ENCODE measurements at places on chromosomes 7 and 10. TPM values are rescaled to one million over a fixed set of nuclear protein-coding genes. Genes with fewer than 3 reads are reported as not detected.

- DNase-seq: peak; percentile 46
Measured at GRCh38 chr10:61919646-61920215, 18.2 kb downstream of the ARID5B start.

DNA sequence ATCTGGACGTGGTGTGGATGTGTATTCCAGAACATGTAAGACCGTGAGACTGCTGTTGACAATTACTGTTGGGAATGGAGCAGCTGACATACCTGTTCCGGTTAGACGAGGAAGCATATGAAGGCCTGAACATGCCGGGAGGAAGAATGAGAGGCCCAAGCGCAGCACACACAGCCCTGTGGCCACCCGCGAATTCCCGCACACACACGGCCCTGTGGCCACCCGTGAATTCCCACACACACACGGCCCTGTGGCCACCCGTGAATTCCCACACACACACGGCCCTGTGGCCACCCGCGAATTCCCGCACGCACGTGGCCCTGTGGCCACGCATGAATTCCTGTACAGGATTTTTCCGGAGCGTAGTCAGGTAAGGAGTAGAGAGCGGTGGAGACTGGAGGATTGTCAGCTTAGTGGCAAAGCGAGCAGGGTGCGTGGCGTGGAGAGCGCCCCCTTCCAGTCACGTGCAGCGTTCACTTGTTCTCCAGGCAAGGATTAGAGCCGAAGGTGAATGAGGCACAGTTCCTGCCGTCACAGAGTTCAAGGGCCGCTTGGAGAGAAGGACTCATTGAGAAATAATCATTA is 9.5 kb upstream of the SUN1 start:
- DNase-seq: no peak

- no peak for DNase-seq
Measured at GRCh38 chr7:27191161-27191731, 6.2 kb upstream of the HOXA11 start.

GRCh38 chr10:35400595-35401268 is 64.4 kb downstream of the CCNY start:
- no peak for DNase-seq

DNA sequence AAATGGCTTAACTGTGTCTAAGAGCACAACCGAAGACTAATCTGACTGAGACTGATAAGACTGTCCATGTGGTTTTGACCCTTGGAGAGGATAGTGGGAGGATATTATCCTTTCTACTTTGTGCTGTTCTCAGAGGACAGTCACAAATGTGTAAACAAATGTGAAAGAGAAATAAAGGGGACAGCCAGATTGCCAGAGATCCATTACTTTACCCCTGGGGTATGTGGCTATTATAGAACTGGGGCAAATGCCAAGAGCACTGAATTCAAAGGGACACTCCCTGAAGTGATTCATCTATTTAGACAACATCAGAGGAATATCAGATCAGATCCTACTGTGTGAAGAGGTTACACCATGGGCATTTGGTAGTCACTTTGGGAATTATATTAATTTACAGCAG is 154.7 kb downstream of the RNLS start:
- DNase-seq: peak; percentile 44

DNA sequence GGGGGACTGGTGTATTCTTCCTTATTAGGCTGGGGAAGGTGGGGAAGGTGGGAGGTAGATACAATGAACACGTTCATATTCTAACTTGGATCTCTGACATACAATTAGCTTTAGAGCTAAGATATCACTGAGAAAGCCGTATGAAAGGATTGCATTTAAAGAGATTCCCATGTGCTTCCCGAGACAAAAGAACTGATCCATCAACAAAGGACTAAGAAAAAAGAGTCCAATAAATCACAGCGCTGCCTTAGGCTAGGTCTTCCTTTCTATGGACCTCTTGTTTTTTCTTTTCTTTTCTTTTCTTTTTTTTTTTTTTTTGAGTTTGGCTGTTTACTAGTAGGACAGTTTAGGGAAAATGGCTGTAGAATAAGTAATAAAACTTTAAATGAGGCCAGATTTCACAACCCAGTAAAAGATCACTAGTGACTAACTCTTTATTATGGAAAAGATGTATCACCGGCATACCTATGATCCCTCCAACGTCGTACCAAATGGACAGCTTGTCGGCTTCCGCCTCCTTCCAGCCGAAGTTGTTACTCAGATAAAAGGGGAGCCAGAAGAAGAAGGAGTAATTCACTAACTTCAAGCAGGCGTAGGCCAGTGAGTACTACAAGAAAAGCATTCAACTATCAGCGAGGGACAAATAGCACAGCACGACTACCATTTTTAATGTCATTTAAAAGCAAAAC is 50.0 kb downstream of the SLC37A3 start:
- DNase-seq: peak; percentile 84

CHRM2 gene
- total RNA-seq: not detected

- peak; percentile 84 for DNase-seq
Measured at GRCh38 chr10:14601872-14602725, 172.6 kb downstream of the FAM107B start.

ANTXRL gene
- not detected for total RNA-seq

GRCh38 chr10:100009283-100009792 is 409 bp downstream of the DNMBP start:
- no peak for DNase-seq

GRCh38 chr7:1271656-1272055 is 39.0 kb downstream of the UNCX start:
- no peak for DNase-seq

GRCh38 chr10:121337427-121337826 is 260.8 kb downstream of the FGFR2 start:
- no peak for DNase-seq

DNA sequence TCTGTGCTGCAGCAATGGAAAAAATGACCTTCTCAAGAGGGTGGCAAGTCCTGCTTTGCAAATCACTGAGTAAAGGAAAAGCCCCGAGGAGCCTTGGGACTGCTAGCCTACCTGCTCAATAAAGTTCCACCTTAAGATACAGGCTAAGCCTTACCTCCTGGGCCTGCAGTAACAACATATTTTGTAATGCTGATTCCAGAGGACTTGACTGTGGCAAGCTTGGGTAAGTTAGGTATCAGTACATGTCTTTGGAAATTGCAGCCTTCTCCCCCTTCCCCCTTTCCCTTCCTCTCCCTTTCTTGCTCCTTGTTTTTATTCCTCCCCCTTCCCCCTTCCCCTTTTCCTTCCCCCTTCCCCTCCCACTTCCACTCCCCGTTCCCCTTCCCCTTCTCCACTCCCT is 126.2 kb downstream of the SORCS3 start:
- no peak for DNase-seq

DNA sequence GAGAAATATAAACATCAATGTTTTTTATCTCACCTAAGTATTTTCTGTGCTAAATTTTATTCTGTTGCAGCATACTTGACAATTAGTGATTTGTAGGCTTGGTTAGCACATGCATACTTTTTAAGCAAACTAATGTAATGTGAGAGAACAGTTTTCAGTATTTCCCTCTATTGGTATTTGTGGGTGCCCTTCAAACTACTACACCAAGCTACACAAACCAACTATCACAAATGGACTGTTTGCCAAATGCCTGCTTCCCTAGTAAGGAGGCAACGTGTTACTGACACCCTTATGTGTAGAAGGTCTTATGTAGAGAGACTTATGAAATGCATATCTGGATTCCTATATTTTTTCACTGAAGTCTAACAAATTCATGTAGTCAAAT is 98.4 kb upstream of the FZD1 start:
- peak; percentile 66 for DNase-seq

GRCh38 chr10:73623056-73623455 is 18.2 kb downstream of the MYOZ1 start:
- DNase-seq: no peak

All from astrocyte (in vitro differentiated cells and primary cell).